ENCODE measurements at places on chromosomes 6 and 20.
A peak's percentile ranks its signal among the peaks of the same experiment; 100 is the strongest.

GRCh38 chr6:154572556-154572955, 62.1 kb upstream of the CNKSR3 start:
- no peak for DNase-seq

DNA sequence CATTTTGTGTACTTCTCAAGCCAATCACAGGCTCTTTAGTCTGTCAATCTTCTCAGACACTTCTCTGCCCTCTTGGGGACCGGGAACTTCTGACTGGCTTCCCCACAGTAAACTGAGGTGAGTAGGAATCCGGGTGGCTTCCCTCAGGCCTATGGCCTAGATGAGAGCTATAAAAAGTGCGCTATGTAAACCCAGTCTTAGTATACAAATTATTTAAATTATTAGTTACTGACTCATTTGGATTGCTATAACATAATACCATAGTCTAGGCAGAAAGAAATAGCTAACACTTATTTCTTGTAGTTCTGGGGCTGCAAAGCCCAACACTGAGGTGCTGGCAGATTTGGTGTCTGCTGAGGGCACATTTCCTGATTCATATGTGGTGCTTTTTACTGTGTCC, 109.2 kb upstream of the MCHR2 start:
- no peak for DNase-seq

- DNase-seq, result no peak
Observed at GRCh38 chr6:31035862-31036497, 25.7 kb downstream of the MUC22 start.

DNA sequence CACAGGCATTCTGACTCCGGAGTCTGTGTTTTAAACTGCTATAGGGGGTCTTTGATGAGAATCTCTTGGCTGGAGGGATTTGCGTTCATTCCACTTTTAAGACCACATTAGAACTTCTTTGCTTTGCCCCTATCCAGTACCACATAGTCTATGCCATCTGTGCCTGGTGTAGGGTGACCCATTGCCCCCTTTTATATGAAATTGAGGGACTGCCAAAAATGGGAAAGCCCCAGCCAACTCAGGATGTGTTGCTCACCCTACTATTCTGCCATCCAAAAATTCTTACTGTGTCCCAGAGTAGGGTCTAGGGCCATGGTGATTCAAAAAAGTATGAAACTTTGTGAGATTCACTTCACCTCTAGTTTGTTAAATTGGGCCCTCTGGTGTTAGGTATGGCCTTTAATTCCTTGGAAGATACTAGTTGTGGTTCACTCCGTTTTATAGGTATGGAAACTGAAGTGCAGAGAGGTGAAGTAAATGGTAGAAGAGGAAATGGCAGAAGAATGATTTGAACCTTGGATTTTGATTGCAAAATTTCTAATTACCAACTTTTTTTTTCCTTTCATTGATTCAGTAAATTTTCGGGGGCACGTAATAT, 1.4 kb downstream of the PFDN4 start:
- no peak for DNase-seq

DNA sequence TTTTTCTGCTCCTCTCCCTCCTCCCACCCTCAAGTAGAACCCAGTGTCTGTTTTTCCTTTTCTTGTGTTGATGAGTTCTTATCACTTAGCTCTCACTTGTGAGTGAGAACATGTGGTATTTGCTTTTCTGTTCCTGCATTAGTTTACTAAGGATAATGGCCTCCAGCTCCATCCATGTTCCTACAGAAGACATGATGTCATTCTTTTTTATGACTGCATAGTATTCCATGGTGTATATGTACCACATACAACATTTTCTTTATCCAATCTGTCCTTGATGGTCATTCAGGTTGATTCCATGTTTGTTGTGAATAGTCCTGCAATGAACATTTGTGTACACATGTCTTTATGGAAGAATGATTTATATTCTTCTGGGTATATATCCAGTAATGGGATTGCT, 81.0 kb downstream of the TOX2 start:
- DNase-seq, result no peak

DNA sequence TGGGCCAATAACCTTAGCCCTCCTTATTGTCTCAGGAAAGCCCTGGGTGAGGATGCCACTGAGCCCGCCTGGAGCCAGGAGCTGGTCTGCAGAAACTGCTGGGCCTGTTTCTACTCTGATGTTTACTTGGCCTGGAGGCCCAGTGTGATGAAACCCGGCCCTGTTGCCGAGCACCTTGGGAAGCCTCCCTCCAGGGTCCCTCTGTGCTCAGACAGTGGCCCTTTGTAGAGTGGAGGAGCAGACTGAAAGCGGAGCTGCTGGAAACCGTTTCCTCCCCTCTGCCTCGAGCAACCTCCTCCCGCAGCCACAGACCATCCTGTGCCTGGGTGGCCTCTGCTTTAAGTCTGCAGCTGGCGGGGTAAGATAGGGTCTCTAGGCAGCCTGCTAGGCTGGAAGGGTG, 84.1 kb upstream of the EPB41L1 start:
- peak; percentile 70 for DNase-seq

DNA sequence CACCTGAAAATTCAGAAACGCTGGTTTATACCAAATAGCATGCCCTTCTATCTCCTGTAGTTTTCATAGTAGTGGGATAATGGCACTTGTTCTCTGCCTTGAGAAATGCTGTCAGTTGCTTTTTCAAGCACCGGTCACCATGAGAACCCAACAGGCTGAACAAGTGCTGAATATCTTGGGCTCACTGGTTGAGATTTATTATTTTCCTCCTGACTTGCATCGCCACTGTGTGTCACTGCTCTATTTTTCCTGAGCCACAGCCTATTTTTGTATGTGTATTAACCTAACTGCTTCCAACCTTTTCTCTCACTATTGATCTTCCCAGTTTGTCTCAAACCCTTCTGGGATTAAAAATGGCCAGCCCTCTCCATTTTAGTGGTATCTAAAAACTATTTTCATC, 71.9 kb downstream of the OPN5 start:
- DNase-seq, result no peak

GRCh38 chr20:15986690-15987089, 586.6 kb downstream of the KIF16B start:
- no peak for DNase-seq

DNA sequence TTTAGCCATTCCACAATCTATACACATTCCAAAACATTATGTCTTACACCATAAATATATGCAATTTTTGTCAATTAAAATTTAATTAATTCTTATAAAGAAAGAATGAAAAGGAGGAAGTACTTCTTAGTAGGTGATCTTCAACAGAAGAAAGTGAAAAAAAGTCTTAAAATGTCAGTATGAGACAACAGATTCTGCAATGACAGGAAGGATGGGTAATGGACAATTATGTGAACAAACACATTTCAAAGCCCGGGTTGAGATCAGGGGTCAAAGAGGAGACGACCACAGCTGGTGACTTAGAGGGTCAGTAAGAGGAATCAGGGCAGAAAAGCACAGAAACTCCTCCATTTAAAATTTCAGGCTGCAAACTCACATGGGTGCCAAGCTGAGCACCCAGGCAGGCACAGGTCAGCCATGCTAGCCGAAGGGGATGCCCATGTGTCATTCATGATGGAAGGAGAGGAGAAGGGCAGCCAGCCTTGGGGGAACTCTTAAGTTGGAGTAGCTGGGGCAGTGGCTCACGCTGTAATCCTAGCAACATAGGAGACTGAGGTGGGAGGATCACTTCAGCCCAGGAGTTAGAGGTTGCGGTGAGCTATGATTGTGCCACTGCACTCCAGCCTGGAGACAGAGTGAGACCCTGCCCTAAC, 11.0 kb downstream of the VSX1 start:
- no peak for DNase-seq

- DNase-seq, result no peak
Observed at GRCh38 chr20:62604796-62605195, 37.5 kb upstream of the SLCO4A1 start.

GRCh38 chr6:48087448-48087847, 23.5 kb downstream of the PTCHD4 start:
- DNase-seq, result no peak

DNA sequence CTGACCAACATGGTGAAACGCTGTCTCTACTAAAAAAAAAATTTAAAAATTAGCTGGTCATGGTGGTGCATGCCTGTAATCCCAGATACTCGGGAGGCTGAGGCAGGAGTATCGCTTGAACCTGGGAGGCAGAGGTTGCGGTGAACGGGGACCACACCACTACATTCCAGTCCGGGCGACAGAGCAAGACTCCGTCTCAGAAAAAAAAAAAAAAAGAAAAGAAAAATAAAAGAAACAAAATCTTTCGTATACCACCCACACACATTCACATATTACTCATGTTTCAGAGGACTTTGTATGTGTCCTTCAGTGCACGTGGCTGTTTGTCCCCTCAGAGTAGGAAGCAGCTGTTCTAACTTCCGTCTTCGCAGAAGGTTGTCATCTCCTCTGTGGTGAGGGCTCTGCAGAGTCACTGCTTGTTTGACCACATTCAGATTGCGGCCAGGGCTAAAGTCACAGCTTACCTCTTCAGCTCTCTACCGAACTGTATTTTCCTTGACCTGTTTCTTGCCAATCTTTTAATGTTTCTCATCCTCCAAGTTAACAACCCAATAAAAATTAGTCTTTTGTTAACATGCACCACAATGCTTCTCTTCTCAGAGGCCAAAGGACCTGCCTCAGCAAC, 36.6 kb upstream of the HIVEP1 start:
- no peak for DNase-seq

DNA sequence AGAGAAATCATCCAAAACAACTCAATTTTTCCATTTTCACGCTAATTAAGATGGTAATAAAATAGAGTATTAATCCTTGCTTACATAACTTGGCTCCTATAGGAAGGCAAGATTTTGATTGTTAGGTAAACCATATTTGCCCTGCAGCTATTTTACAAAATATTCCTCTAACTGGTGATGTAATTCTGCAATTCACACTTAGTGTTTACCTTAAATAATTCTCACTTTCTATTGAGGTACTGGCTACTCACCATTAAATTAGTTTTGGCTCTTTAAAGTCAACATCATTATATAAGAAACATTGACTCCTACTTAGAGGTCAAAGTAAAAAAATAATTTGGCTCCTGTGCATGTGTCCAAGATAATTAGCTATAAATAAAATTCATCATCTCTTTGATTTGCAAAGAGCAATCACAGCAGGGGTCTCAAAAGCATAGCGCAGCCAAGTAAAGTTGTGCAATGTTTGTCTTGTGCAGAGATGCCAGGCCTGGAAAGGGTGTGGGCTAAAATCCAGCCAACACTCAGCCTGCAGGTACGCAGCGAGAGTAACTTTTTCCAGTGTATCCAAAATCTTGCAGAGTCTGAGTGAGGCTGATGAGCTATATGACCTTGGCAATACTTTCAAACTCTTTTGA, 501.2 kb downstream of the MMUT start:
- no peak for DNase-seq

- no peak for DNase-seq
Observed at GRCh38 chr20:3383878-3384495, 23.5 kb downstream of the DNAAF9 start.

DNA sequence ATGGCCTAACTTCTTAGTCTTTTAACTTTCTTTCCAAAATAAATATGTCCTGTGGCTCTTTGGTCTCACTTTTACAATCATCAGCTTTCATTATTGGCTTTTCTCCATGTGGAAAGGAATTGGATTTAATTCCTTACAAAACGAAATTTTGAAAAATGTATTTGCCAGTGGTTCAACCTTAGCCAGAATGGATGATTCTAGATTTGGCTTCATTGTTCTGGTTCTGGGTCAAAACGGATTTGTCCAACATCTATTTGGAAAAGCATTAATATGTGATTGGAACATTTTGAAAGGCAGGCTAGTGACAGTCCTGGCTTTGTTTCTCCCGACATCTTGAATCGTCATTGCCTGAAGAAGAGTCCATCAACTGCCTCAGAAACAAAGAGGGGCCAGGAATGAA, 59.2 kb downstream of the TENT5A start:
- DNase-seq, result no peak

DNA sequence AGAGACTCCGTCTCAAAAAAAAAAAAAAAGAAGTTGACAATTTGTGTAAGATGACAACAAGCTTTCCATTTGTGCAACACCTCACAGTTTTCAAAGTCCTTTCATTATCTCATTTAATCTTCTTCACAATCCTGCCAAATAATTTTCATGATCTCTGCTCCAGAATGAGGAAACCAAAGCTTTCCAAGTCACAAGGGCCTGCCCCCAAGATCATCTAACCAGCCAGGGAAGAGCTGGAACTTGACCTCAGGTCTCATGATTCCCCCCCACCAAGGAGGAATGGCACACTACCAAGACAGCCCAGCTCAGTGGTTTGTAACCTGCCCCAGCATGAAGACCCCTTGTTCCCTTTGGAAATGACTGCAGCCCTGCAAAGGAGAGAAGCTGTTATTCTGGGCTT, 74.0 kb upstream of the PIM1 start:
- DNase-seq, result no peak

All from RWPE2 (cell line).